ENCODE measurements at places on chromosomes 16 and 17. TPM values are rescaled to one million over a fixed set of nuclear protein-coding genes. Genes with fewer than 3 reads are reported as not detected.

NLK gene
- polyA plus RNA-seq: 18.0 TPM

ANKS4B gene
- polyA plus RNA-seq: 0.07 TPM

DNA sequence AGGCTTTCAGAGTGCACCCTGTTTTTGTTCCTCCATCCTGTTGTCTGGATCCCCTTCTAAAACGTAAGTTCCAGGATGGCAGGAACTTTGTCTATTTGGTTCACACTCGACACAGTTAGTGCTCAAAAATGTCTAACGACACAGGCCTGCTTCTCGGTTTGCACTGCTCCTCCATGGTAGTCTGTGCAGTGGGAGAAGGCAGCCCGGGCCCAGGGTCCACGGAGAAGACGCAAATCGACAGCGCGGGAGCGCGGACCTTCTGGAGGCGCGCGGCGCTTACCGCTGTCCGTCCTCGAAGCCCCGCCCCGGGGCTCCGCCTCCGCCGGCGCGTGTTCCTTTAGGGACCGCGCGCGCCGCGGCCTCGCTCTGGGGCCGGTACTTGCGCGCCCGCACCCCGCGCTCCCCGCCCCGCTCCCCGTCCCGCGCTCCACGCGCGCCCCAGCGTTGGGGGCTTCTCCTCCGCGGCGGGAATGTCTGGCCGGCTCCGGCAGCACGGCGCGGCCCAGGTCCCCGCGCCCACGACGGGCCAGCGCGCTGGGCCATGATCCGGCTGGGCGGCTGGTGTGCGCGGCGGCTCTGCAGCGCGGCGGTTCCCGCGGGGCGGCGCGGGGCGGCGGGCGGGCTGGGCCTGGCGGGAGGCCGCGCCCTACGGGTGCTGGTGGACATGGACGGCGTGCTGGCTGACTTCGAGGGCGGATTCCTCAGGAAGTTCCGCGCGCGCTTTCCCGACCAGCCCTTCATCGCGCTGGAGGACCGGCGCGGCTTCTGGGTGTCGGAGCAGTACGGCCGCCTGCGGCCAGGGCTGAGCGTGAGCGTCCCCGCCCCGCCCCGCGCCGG lies at the start of gene NT5M:
NT5M (plus strand) TSS at position 364 of the 837 bp plus-strand sequence; CDS start at position 542, 178 bp downstream.
- peak; percentile 73 for DNase-seq

- DNase-seq: no peak
Observed at GRCh38 chr16:4306470-4307214, 9.2 kb upstream of the GLIS2 start.

DNA sequence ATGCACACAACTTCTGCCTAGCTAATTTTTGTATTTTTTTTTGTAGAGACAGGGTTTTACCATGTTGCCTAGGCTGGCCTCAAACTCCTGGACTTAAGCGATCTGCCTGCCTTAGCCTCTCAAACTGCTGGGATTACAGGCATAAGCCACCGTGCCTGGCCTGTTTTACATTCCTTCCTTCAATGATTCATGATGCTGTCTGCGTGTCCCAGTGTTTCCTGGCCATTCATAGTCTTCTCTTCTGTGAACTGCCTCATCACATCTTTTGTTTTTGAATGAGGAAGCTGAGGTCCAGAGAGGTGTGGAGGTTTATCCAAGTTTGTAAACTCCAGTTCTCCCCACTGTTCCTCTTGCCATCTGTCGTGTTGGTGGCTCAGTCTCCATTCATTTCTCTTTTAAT lies 64.5 kb upstream of the MED9 start:
- no peak for DNase-seq
